Neuronal stem cell (in vitro differentiated cells): ENCODE measurements at places on chromosomes 6 and 20.

DNA sequence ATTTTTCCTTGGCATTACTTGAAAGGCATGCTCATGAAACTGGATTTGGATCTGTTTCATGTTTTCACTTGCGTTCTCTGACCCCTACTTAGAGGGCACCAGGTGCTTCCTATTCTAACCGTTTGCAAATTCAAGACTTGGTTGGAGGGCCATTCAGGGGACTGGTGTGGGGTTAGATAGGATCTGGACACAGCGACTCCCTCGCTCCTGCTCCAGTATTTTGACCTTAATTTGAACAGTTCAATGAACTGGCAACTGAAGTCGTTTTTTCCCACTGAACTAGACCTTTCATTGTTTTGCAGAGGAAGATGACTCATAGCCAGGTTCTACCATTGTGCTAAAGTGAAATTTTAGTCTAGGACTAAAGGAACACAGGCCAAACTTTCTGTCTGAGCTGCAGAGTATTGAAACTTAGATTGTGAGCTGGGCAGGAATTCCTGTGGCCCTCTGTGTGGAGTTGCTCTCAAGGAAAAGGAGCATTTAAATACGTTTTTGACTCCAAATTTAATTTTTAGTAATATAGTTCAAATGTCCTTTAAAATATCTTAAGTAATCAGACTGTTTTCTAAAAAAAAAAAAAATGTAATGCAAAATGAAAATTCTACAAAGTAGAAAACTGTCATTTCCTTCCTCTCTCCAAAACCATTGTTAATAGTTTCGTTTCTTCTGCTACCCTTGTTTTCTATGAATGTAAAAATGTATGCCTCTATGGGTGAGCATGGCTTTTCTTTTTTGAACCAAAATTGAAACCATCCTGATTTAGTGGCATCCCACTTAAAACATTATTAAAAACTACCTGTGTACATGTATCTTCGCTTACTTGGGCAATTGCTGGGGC, 64.8 kb downstream of the UTRN start:
- H3K4me1 ChIP-seq, result no peaks in the 10 kb centered on the region
- H3K36me3 ChIP-seq, result peaks cover 2% of the 10 kb centered on the region
- H3K4me3 ChIP-seq, result peak overlapping the region; percentile 13
- no peaks in the 10 kb centered on the region for H3K27me3 ChIP-seq
- DNase-seq, result no peak

DNA sequence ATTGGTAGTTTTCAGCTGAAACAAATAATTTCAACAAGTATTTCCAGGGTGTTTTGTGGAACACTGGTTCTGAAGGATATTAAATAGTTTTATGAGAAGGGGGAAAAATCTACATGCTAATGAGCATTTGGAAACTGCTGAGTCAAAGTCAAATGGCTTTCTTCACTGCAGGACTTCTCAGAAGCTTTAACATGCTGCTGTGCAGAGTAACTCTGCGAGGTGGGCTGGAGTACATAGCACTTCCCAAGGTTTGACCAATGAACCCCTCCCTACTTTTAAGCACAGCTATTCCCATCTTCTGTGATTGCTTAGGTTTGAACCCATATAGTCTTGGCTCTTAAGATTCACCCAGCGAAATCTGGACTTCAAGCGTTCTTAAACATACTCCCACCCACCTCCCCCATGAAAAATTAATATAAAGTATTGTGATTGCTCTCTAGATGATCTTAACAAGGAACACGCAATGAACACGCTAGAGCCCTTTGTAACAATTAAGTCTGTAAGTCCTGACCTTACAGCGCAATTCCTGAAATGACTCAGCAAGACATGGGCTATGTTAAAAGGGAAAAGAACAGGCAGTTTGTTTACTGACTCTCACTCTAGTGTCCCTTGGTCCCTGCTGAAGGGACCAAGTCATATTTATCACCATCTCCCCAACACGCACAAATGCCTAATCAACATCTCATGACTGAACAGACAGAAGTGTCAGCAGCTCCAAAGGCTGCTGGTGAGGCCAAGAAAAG, 105.2 kb downstream of the NFATC2 start:
- H3K4me1 ChIP-seq, result no peaks in the 10 kb centered on the region
- no peak for DNase-seq
- H3K4me3 ChIP-seq, result no peak overlapping the region

- no peaks in the 10 kb centered on the region for H3K36me3 ChIP-seq
- H3K27me3 ChIP-seq, result no peaks in the 10 kb centered on the region
- no peaks in the 10 kb centered on the region for H3K4me1 ChIP-seq
- DNase-seq, result no peak
- H3K4me3 ChIP-seq, result no peak overlapping the region
Observed at GRCh38 chr6:91715171-91715805, 1128.4 kb upstream of the MAP3K7 start.

GRCh38 chr6:80725156-80725930, 618.9 kb downstream of the BCKDHB start:
- no peaks in the 10 kb centered on the region for H3K4me1 ChIP-seq
- no peak for DNase-seq
- no peak overlapping the region for H3K4me3 ChIP-seq

DNA sequence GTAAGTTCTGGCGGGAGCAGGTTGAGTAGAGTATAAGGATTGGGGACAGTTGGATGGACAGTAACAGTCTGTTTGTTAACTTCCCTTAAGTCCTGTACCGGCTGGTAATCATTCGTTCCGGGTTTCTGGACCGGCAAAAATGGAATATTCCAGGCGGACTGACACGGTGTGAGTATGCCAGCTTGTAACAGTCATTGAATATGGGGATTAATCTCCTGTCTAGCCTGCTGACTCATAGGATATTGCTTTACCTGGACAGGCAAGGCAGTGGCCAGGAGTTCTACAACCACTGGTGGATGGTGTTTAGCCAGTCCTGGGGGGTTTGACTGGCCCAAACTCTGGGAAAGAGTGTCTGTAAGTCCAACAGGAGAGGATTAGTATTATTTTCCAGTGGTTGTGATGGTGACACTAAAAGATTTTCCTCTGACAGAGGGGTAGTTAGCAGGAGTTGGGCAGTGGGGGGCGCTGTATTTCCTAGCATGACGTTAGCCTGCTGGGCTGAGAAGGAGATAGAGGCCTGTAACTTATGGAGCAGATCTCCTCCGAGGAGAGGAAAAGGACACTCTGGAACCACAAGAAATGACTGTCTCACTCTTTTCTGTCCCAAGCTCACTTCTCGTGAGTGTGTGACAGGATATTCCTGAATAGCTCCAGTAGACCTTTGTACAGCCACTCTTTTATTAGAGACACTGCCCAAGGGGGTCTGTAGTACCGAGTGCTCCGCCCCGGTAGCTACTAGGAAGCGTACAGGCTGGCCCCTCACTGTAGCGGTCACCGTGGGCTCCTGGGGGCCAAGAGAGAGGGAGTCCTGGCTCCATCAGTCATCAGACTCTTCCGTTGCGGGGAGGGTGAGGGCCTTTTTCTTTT, 152.2 kb downstream of the TRIM27 start:
- H3K36me3 ChIP-seq, result no peaks in the 10 kb centered on the region
- peaks cover 2% of the 10 kb centered on the region for H3K4me1 ChIP-seq
- no peak for DNase-seq
- no peak overlapping the region for H3K4me3 ChIP-seq

DNA sequence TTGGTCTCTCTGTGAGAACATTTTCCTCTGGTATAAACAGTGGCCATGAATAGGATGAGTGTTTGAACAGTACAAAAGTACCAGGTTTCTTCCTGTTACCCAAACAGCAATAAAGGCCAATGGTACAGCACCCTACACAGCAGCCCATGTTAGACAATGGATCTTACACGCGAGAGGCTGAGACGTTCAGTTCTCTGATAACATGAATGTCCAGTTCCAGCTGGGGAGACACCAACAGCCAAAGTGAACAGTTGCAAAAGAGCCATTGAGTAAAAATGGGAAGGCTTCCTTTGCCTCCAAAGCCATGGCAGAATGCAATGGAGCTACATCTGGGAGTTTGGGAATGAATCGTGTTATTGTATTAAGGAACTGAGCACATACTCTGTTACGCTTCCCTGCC, 246.8 kb upstream of the SGK1 start:
- no peaks in the 10 kb centered on the region for H3K4me1 ChIP-seq
- no peak for DNase-seq
- H3K4me3 ChIP-seq, result no peak overlapping the region
- H3K36me3 ChIP-seq, result no peaks in the 10 kb centered on the region

GRCh38 chr6:110529355-110529754, 52.9 kb upstream of the SLC22A16 start:
- DNase-seq, result no peak
- H3K27me3 ChIP-seq, result no peaks in the 10 kb centered on the region
- no peaks in the 10 kb centered on the region for H3K36me3 ChIP-seq
- H3K4me3 ChIP-seq, result no peak overlapping the region
- H3K27ac ChIP-seq, result no peak overlapping the region

DNA sequence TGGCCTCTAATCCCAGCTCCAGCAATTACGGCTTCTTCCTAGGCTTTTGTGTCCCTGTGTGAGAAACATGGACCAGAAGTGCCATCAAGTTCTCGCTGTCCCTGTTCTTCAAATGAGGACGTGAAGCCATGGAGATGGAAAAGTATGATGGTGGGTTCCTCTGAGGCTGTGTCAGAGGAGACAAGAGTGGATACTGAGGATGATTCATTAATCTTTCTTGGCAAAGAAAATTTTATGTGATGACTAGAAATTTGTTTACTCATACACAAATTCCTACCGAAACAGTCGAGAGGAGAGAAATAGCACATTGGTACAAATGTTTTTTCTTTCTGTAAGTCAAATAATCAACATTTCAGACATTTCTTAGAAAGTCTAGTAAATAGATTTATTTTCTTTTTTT, 35.0 kb upstream of the PNRC1 start:
- peaks cover 2% of the 10 kb centered on the region for H3K4me1 ChIP-seq
- no peak for DNase-seq
- H3K27me3 ChIP-seq, result no peaks in the 10 kb centered on the region
- H3K36me3 ChIP-seq, result no peaks in the 10 kb centered on the region

DNA sequence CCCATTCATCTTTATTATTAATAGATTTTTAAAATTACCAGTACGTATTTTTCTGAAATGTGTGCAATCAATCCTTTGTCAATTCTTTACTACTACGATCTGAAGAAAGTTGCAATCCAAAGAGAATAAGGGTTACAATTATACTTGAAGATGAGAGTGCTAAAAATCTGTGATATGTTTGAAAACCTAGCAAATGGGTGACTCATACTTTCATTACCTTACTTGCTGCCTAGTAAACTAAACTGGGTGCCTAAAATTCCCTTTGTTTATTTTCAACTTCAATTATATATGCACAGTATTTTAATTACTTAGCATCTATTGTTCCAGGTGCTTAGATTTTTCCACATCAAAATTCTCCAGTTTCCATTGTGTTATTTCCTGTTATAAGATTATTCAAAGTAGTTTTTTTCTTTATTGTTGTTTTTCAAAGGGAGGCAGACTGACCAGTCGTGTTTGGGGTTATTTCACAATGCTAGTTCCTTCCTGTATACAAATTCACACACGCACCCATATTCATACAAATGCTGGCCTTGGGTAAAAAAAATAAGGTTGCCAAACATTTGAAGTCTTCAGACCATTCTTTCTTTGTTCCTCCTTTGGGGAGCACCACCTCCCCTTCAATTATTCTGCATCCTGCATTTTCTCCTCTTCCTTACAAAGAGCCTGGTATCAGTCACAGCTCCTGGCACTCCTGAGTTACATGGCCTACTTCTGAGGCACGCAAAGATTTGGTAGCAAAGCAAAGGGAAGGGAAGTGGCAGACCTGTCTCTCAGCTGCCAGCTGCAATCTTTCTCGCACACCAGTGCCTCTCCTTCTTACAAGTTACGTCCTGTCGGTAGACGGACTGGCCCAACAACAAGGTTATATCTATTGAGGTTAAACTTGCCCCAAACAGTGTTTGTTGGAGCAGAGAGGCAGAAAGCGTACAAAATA, 16.2 kb upstream of the FAM135A start:
- no peak overlapping the region for H3K27ac ChIP-seq
- H3K4me1 ChIP-seq, result peaks cover 2% of the 10 kb centered on the region
- H3K27me3 ChIP-seq, result no peaks in the 10 kb centered on the region
- H3K4me3 ChIP-seq, result no peak overlapping the region
- no peak for DNase-seq
- no peaks in the 10 kb centered on the region for H3K36me3 ChIP-seq

DNA sequence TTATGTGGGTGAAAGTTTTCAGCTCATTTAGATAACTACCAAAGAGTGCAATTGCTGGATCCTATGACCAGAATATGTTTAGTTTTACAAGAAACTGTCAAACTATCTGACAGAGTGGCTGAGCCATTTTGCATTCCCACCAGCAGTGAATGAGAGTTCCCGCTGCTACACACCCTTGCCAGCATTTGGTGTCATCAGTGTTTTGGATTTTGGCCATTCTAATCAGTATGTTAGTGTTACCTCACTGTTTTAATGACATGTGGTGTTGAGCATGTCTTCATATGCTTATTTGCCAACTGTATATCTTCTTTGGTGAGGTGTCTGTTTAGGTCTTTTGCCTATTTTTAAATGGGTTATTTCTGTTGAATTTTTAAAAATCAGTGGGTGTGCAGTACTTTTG, 120.9 kb downstream of the CFAP61 start:
- H3K4me1 ChIP-seq, result no peaks in the 10 kb centered on the region
- H3K27me3 ChIP-seq, result no peaks in the 10 kb centered on the region
- no peaks in the 10 kb centered on the region for H3K36me3 ChIP-seq
- DNase-seq, result no peak
- H3K27ac ChIP-seq, result no peak overlapping the region

DNA sequence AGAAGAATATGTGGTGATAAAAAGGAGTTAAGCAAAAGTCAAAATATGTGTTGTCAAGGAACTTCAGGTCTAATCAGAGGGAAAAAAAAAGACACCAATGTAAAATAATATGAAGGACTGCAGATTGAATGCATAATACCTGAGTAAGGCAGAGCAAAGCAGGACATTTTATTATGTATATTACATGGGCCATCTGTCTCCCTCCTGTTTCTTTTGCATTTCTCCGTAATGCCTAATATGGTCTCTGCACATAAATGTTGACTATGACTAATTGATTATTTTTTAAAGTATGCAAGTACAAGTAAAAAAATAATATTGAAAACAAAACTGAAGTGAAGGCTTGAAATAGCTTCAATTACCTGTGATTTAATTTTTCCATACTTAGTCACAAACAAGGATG, 384.7 kb upstream of the MAN1A1 start:
- H3K27me3 ChIP-seq, result no peaks in the 10 kb centered on the region
- H3K36me3 ChIP-seq, result no peaks in the 10 kb centered on the region
- peaks cover 2% of the 10 kb centered on the region for H3K4me1 ChIP-seq
- H3K4me3 ChIP-seq, result no peak overlapping the region
- DNase-seq, result no peak

DNA sequence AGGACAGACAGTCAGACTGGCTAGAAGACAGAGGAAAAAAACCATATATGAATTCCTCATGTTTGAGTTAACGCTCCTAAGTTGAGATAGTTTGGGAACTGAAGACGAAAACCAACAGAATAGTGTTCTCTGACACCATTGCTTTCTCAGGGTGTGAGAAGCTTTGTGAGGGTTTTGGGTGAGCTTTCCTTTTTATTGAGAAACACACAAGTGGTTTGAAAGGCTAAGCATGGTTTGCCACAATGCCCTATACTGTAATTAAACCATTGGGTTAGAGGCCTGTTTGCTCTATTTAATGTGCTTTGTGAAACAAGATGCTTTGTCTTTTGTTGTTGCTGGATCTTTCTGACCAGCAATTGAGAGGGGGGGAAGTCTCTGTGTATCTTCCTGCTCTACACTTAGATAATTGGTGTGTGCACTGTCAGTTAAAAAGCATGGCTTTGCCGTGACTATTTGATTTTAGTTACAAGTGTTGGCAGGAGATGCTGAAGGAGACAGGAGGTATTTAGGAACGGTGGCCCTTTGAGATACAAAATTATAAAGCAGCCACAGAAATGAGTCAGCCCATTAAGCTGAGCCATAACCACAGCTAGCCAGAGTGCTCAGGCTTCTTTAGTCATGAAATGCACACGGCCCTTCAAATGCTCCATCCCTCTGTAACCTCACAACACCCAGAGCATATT, 273.0 kb upstream of the PREP start:
- no peak overlapping the region for H3K27ac ChIP-seq
- no peaks in the 10 kb centered on the region for H3K4me1 ChIP-seq
- H3K27me3 ChIP-seq, result no peaks in the 10 kb centered on the region
- H3K4me3 ChIP-seq, result no peak overlapping the region
- no peaks in the 10 kb centered on the region for H3K36me3 ChIP-seq
